ENCODE measurements at places on chromosomes 16 and 17. TPM values are rescaled to one million over a fixed set of nuclear protein-coding genes. Genes with fewer than 3 reads are reported as not detected.

DNA sequence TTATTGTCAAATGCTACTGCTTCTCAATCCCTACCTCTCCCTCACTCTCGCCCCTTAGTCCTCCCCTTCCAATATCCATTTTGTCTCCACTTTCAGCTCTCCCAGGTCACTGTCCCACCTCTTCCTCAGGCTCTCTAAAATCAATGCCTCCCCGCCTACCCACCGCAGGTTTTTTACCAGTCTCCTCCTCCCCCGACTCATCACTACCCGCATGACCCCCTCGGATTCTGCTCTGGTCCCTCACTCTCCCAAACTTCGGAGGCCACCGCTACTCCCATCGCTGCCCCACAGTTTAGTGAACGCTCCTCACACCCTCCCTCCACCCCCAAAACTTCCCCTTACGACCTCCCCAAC, 513 bp downstream of the CRLF3 start:
- DNase-seq, result no peak

DNA sequence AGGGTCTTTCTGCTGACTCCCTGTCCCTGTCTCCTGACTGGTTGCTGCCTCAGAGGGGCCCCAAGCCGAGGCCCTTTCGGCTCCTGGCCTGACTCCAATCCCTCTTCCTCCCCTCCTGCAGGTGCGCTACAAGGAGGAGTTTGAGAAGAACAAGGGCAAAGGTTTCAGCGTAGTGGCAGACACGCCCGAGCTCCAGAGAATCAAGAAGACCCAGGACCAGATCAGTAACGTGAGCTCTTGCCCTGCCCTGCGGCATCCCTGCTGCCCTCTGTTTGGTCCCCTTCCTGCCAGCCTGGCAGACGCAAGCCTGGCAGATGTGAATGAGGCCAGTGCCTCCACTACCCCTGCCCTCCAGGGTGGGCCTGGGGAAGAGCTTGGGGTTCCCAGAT, 27.1 kb upstream of the LASP1NB start:
- no peak for DNase-seq

DNA sequence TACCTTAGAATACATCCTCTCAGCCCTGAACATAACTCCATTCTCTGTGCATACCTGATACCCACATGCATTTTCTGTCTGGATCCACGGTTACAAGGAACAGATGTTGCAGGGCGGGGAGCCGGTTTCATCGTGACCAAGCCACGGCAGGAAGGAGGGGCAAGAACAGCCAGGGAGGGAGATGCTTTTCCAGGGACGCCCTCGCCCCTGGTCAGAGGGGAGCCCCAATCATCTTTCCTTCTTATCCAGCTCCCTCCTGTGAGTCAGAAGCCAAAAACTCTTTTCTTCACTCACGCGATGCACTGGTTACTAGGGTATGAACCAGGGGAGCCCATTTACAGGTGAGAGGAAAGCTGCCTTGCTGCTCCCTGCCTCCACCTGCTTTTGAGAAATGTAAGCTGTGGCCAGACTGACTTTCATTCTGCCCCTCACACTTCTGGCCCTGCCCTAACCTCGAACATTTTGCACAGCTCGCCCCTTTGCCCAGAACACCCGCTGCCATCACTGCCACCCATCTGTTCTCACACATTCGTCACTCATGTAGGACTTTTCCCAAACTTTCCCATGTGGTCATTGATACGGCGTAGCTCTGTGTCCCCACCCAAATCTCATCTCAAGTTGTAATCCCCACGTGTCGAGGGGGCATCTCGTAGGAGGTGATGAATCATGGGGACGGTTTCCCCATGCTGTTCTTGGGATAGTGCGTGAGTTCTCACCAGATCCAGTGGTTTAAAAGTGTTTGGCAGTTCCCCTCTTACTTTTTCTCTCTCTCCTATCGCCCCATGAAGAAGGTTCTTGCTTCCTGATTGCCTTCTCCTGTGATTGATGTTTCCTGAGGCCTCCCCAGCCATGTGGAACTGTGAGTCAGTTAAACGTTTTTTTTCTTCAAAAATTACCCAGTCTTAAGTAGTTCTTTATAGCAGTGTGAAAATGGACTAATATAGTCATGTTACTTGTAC, 20.5 kb downstream of the FOXL1 start:
- DNase-seq, result no peak

Gene PLEKHM1
- total RNA-seq, result 33.8 TPM

Gene NUDT21
- 89.7 TPM for total RNA-seq

GRCh38 chr16:69435977-69436820, 11.8 kb downstream of the CYB5B start:
- no peak for DNase-seq

DNA sequence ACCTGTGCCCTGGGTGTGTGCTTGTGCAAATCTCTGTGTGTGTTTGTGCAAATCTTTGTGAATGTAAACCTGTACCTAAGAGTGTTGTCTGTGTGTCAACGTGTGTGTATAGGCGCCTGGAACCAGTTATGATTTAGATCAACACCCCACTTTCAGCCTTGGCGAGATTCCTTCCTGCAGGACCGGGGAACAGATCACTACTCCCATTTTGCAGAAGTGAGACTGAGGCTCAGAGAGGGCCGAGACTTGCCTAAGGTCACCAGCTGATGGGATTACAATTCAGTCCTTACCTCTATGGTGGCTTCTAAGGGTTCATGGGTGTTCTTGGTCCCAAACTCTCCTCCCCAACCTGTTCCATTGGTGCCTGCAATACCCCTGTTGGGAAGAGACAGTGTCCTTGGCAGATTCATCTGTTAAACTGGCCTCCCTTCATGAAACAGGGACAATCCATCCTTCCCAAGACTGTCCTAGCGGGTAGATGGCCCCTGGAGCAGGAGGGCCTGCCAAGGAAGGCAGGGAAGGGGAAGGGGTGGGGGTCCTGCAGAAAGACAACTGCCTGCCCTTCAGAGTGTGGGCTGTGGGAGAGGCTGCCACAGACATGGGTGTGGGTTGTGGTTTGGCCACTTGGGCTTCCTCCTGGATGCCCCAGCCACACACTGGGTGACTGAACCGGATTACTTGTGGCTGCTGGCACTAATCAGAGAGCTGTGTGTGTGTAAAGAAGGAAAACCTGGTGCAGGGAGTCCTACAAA, 6.9 kb upstream of the MAPK7 start:
- DNase-seq, result no peak

DNA sequence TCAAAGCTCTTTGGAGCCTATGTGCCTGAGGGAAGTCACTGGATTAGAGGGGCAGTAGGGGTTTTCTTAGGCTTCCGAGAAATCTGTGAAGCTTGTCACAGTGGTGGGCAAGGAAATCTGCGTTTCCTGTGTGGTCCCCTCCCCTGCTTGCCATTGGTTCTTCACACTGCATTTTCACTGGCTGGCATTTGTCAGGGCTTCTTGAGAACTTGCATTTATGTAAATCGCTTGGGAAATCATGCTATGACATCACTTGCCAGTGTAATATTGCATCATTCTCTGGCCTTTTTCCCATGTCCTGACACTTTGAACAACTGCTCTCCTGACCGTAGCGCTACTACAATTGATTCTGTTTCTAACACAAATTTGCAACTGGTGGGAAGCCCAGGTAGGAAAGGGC, 1.8 kb downstream of the CACNG3 start:
- DNase-seq, result no peak

Gene NPIPB6
- total RNA-seq, result not detected

DNA sequence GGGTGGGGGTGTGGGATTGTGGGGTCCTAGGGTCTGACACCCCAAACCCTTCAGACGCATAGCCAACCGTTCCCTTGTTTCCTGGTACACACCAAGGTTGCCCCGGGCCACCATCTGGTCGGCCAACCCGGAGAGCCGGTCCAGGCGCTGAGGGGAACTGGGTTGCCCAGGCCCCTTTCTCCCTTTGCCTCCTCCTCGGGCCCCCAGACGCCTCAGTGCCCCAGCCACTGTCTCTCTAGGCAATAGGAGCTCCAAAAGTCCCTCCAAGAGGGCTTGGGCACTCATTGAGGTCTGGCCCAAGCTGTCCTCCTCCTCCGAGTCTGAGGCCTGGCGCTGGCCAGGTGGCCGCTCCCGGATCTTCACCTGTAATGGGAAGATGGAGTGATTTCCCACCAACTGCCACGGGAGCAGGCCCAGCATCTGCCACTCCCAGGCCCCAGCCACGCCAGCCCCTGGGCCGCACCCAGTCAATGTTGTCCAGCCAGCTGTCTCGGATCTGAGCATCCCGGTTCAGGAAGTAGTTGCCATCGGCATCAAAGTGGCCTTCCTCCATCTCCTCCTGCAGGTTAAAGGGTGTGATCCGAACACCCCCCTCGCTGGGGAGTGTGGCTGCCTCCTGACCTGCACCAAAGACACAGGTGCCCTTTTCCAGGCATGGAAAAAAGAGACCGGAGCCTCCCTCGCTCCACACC, 1.5 kb downstream of the CD2BP2 start:
- DNase-seq, result no peak

Gene PTX4
- not detected for total RNA-seq

DNA sequence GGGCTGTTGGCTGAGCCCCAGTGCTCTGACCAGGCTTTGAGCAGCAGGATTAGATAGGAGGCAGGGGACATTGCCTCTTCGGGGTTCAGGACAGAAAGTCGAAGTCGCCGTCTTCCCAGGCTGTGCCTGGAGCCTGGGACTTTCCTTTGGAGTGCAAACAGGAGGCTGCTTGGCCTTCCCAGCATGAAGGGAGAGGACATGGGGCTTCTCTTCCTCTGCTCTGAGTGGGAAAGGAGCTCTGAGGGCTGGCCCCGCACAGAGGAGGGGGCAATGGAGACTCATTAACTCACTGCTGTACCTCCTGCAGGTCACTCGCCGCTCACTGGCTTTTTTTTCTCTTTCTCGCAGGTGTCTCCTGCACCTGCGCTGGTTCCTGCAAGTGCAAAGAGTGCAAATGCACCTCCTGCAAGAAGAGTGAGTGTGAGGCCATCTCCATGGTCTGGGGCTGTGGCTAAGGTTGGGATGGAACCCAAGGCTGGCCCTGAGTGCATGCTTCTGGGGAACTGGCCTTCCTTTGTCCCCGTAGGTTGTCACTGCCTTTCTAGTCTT, 642 bp downstream of the MT1F start:
- DNase-seq, result no peak

DNA sequence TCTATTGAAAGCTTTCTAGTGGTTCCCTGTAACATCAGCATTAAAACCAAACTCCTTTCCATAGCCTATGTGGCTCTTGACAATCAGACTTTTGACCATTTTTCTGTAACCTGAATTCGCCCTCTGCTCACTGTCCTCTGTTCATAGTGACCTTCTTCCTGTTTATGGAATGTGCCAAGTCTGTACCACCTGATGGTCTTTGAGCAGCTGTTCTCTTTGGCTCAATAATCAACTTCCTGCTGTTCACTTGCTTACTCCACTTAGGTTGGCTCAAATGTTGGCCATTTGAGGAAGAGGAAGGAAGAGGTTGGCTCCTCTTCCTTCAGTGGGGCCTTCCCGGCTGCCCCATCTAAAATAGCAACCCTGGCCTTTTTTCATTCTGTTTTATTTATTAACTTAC, 251.5 kb downstream of the CA10 start:
- no peak for DNase-seq

DNA sequence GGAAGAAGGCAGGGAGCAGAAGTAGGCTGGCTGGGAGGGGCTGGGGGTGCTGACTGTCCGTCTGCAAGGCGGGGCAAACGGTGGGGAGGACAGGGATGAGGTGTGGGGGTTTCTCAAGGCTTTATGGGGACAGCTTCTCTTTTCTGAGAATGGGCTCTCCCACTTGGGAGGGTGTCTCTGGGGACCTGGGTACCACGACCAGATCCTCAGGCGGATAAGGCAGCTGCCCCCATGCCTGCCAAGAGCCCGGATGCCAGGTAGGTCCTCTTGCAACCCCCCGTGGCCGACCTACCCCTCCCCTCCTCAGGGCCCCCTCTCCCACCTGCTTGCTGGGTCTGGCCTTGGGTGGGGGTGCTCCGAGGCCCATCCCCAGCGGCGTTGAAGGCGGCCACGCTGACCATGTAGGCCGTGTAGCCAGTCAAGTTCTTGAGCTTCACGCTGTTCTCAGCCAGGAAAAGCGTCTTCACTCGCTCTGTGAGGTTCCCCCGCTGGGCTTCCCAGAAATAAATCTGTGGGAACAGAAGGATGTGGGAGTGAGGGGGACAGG, 56.4 kb upstream of the CDC42EP4 start:
- no peak for DNase-seq

- DNase-seq, result no peak
Observed at GRCh38 chr16:51148678-51149228, 2.3 kb downstream of the SALL1 start.

Gene HAS3
- total RNA-seq, result 0.75 TPM

DNA sequence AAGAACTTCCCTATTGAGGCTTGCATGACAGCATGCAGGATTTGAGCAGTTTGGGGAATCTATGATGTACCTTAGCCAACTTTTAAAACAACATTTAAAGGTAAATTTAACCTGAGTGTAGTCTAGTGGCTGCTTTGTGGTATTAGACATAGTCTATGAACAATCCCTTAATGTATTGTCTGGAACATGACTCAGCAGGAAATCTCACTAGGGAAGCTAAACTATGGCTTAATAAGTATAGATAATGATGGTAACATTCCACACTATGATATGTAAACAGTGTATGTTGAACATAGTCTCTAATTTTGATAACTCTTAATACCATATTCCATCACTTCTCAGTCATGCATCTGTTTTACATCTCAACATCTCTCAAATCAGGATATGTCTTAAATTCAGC, 52.1 kb upstream of the SLC12A3 start:
- no peak for DNase-seq

Gene ATP1B2
- total RNA-seq, result not detected

DNA sequence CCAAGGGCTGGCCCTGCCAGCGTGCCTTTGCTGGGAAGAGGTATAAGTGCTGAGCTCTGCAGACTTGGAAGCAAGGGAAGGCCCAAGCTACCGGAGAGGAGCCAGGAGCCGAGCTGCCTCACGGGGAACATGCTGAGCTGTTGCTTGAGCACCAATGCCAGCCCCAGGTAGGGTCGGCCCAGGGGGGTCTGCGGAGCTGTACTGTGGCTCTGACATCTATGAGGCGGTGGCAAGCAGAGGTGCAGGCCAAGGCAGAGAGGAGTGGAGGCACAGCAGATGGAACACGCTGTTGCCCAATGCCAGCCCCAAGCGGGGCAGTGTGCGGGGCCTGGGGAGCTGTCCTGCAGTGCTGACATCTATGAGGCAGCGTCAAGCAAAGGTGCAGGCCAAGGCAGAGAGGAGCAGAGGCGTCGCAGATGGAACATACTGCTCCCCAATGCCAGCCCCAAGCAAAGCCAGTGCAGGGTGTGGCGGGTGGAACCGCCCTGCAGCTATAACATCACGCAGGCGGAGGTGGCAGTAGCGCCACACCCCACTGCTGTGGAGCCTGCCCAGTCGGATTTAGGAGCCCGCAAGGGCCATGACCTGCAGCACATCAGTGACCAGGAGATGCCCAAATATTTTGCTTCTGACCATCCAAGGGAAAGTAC, 10.0 kb downstream of the GGA2 start:
- DNase-seq, result no peak

- DNase-seq, result no peak
Observed at GRCh38 chr17:58333736-58334207, 5.2 kb upstream of the TSPOAP1 start.
